ENCODE measurements at places on chromosomes 5 and 9. TPM values are rescaled to one million over a fixed set of nuclear protein-coding genes. Genes with fewer than 3 reads are reported as not detected.

DNA sequence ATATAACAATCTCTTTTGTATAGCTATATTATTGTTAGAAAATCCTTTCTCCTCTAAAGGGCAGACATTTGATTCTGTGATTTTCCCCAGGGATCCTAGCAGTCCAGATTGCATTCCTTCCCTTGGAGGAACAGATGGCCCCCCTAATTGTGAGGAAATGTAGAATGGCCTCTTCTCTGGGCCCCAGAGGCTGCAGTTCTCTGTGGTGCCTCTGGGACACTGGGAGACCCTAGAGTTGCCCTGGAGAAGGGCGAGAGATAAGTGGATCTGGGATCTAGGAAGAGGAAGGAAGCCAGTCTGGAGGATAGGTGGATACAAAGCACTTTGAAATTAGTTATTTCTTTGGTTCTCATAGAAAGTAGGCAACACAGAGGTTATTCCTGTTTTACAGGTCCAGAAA, 1.9 kb upstream of the HINT2 start:
- DNase-seq = no peak

ADGRV1 gene
- total RNA-seq = 0.13 TPM

ITGA2 gene
- total RNA-seq = 5.2 TPM

DNA sequence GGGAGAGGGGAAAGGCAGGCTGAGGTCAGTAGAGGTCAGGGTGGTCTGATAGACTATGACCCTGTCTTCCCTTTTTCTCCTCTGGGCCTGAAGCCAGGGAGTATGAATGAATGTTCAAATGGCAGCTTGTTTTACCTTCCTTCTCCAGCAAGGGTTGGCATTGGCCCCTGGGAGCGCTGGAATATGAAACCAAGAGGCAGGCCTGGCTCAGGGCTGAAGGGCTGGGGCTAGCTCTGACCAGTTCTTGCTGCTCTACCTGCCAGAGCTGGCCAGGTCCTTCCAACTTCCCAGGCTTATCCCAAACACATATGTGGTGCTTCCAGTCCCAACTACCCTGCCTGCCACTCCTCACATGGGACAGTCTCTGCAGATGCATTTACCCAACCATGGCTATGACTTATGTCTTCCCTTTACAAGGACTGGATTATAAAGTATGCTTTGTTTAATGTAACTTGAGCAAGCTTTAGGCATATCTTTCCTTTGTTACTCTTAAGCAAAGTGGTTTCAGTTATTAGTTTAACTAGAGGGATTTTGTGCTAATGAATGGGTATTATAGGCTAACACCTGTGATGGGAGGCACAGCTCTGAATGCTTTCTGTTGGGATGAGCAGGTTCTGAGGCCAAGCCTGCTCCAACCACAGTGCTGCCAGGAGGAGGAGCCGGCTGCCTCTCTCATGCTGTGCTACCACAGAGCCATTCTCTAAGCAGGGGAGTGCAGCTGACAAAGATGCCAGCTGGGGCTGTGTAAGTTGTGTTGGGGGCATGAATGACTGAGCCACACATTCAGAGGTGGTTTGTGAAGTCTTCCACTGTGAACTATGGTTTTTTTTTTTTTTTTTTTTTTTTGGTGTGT, 6.1 kb downstream of the CCNI2 start:
- peak; percentile 43 for DNase-seq

DNA sequence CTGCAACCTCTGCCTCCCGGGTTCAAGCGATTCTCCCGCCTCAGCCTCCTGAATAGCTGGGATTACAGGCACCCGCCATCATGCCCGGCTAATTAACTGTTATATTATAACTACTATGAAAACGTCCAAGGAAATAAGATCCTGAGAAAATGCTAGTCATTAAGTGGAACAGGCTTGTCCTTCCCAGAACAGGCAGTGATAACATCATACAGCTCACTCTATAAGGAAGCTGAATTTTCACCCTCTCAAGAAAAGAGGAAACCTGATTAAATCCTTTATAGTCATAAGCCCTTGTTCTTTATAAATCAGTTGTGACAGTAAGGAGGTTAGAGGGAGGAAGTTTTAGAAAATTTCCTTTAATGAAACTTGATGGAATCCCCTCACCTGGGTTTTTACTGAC, 163.9 kb upstream of the CLINT1 start:
- DNase-seq = no peak

DNA sequence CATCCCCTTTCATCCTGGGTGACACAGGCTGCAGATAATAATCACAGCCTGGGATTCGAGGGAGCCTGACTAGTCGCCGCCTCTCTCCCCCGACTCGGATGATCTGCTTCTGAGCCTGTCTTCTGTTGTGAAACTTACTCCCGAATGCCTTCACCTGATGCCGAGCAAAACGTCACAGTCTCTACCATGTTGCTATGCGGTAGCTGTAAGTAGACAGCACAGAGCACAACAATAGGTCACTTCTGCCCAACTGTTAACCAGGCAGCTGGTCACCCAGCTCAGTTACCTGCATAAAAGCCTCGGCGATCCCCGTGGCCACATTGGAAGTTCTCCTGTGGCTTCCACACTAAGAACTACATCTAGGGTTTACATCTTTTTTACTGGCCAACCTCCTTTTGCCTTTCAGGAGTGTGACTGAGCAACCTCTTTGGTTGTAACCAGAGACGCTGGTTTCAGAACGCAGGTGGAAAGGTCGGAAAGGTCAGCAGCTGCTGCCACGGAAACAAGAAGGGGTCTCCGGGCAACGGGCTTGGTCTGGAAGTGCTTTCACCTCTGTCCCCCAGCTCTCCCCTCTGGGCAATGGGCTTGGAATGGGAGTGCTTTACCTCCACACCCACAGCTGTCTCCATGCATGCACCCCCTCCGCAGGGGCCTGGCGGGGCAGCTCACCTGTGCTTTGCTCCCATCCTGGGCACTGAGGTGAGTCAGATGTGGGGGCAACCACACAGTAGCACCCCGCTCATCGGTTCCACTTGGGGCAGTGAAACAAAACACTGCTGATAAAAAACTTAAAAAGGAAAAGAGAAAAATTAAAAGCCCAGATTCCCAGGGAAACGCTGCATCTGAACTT, 7.6 kb upstream of the PPP1R26 start:
- no peak for DNase-seq

DNA sequence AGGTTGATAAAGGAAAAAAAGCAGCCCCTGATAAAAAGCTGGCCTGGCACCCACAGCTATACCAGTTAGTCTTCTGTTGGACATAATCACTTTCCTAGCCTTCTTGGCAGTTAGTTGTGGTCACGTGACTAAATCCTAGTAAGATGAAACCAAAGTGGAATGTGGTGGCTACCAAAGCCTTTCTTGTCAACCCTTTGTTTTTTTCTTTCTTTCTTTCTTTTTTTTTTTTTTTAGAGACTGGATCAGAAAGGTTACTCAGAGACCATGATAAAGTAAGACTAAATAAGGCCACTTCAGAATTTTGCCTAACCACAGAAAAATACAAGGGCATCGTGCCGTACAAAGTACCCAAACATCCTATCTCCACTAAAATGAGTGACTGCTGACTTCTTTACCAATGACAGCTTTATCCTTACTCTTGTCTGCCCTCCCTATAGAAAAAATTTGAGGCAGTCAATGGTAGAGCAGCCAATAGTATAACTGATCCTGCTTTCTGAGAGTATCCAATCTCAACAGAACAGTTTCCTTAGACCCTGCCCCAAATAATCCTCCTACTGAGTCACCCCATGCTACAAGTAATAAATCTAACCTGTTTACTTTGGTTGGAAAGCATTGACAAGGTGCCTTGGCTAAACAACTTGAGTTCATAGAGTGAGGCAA, 14.2 kb upstream of the KIF27 start:
- DNase-seq = peak; percentile 51

- no peak for DNase-seq
Measured at GRCh38 chr5:166123717-166124116, 2167.7 kb upstream of the WWC1 start.

DNA sequence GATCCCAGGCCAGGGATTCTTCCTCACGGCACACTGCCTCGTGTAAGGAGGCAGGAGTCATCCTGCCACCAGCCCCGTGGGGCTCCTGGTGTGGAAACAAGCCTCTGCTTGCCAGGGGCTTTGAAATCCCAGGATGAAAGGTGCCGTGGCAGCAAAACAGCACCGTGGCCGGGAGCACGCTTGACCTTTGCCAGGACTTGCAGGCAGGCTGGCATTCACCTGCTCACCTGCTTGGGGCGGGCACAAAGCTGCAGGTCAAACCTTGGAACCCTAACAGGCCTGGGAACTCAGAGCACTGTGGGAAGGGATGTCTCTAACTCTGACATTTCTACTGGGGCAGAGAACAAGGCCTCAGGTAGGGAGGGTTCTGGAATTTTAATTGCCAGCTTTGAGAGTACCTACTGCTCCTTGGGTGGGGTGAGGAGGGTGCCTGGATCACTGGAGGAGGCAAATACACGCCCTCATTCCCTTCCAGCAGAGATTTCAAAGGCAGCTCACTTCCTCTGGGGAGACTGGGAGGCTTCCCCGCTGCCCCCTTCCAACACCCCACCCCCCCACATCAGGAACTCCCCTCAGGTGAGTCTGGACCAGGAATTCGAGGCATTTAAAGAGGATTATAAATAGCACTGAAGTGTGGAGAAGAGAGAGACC, 45.6 kb upstream of the STXBP1 start:
- DNase-seq = no peak

- DNase-seq = peak; percentile 73
Measured at GRCh38 chr5:149959406-149960236, 937 bp upstream of the SLC26A2 start.

RANBP3L gene
- not detected for total RNA-seq

DNA sequence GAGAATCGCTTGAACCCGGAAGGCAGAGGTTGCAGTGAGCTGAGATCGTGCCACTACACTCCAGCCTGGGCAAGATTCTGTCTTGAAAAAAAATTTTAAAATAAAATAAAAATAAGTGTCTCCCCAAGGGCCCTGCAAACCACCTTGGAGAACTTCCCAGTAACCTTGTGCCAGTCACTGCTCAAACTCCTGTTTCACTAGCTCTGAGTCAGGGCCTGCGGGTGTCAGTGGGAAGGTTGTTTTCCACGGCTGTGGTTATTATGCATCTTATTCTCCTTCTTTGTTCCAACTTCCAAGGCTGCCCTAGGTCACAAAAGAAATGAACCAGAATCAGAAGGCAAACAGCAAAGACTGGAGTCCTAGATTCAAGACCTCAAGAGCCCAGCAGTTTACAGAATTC, 246.7 kb downstream of the ADAMTSL1 start:
- no peak for DNase-seq

DNA sequence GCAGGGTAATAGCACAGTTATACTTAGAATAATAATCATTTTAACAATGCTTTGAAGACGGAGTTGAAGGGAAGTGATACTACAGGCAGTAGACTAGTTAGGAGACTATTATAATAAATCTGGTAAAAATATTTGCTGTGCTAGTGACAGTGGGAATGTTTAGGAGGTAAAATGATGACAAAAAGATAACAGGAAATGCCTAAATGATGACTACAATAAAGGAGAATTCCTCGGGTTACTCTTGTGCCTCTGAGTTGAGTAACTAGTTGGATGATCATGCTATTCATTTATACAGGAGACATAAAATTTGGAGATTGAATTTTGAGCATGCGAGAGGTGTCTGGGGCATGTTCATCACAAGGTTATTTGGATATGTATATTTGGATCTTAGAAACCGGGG, 32.2 kb upstream of the PAM start:
- DNase-seq = peak; percentile 75

DNA sequence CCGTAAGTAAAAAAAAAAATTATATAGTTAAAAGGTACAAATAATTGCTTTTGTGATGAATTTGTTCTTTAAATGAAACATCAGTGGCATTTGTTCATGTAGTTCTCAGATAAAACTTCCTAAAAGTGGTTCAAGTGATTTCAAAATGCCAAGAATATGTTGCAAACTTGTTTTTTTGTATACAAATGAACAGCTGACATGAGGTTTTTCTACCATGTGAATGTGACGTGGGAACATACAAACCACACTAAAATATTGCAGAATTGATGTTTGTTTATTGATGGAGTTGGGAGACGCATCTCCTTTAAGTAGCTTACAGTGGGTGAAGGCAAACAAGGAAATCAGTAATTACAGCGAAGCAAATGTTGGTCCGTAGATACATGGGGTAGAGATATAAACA, 16.9 kb downstream of the BASP1 start:
- no peak for DNase-seq

- no peak for DNase-seq
Measured at GRCh38 chr5:140115186-140115500, 1.2 kb downstream of the PURA start.

GRCh38 chr5:952597-953271, 55.9 kb upstream of the NKD2 start:
- peak; percentile 48 for DNase-seq

GRCh38 chr9:129198319-129199043, 20.4 kb upstream of the IER5L start:
- DNase-seq = peak; percentile 42

SNCAIP gene
- total RNA-seq = not detected

DNA sequence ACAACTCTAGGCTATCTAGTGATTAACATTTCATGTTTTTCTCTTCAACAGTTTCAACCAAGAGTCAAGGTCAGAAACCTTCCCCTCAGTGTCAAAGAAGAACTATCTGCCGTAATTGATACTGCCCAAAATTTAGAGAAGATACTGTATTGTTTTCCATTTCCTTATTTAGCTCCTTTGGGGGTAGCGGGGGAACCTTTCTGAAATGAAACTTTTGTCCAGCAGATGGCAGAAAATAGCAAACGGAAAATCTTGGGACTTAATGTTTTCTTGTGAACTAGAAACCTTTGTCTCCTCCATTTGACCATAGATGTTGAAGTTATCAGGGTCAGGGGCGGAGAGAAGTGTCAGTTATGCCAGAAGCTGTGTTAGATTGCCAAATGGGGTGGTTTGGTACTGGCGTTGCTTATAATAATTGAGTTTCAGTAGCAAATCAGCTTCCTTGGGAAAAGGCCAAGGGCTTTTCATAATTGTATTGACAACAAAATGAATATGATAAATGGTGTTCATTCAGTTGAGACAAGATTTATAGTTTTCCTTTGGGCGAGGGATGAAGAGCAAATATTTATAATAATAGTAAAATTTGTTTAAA, 101.7 kb upstream of the TLX3 start:
- DNase-seq = no peak

GRCh38 chr5:139304391-139305324, 11.1 kb downstream of the MATR3 start:
- no peak for DNase-seq

CYSRT1 gene
- not detected for total RNA-seq

- DNase-seq = no peak
Measured at GRCh38 chr9:114210136-114210535, 54.8 kb downstream of the COL27A1 start.

OMD gene
- 0.81 TPM for total RNA-seq

- DNase-seq = no peak
Measured at GRCh38 chr9:7777771-7778170, 21.8 kb downstream of the DMAC1 start.

PARP8 gene
- total RNA-seq = 4.5 TPM

SVEP1 gene
- total RNA-seq = not detected

INPP5E gene
- total RNA-seq = 10.0 TPM
